NCI-H1417 (cell line): ENCODE measurements at places on chromosomes 12 and 14.

- no peak for DNase-seq
Measured at GRCh38 chr14:81176241-81176640, 44.5 kb downstream of the GTF2A1 start.

- no peak for DNase-seq
Measured at GRCh38 chr14:65906344-65906743, 493.8 kb downstream of the FUT8 start.

GRCh38 chr12:94322346-94322745, 137.3 kb downstream of the CEP83 start:
- DNase-seq = no peak

DNA sequence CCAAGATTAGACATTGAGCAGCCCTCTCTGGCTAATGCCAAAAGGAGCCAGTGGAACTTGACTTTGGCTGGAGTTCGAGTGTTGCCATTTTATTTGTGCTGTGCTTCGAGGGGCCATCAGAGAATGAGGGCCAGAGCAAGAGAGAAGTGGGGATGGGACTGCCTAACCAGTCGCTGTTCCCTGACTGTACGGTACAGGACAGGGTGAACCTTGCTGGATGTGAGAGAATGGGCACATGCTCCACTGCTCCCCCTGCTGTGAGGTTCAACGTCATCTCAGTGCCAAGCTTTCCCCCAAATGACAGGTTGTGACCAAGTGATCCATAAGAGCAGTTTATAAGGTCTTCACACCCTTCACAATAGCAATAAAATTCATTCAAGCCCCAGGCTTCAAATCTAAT, 55.1 kb upstream of the BCL11B start:
- no peak for DNase-seq

- DNase-seq = no peak
Measured at GRCh38 chr14:64732536-64733120, 28.4 kb downstream of the PLEKHG3 start.

DNA sequence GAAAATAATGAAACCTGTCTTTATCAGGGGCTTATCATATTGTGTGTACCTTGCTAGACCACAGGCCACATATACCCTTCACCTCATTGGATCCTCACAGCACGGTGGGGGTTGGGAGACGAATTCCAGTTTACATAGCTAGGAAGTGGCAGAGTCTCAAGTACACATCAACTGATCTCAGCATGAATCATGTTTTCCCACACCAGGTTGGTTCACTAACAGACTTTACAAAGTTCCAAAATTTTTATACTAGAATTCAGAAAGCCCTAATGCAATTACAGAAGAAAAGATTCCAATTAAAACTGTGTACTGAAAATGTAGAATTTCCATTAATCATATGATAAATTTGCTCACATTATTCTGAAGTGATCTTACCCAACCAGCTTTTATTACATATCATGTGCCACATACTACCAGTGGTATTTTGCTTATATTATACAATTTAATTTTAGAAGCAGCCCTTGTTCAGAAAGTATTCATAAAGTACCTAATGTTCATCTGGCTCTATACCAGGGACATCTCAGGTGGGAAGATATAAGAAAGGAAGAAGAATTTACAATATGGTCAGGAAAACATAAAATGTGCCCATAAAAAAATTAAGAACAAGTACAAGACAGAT, 196.2 kb downstream of the ITPR2 start:
- no peak for DNase-seq

DNA sequence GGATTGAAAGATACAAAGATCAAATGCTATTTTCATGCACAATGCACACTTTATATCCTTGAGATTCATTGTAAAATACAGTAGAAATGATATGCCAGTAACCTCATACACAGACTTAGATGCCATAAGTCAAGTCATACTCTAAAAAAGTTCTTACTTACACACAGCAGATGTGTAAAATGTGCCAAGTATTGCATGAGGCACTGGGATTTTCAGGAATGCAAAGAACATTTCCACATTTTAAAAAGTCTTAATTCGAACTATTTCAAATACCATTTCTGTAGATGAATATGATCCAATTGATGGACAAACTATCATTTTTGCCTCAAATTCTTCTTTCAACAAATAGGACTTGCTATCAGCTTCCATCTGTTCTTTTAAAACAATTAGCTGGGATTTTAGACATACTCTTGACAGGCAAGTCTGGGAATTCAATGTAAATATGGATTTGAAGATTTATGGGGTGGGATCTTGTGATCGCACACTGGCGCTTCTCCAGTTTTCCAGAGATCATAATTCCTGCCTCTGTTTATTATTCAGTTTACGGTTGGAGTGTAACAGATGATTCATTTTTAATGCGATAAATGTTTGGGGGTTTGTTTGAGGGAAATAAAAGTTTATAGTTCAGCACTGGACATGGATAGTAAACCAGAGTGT, 183.8 kb downstream of the PAX9 start:
- no peak for DNase-seq

DNA sequence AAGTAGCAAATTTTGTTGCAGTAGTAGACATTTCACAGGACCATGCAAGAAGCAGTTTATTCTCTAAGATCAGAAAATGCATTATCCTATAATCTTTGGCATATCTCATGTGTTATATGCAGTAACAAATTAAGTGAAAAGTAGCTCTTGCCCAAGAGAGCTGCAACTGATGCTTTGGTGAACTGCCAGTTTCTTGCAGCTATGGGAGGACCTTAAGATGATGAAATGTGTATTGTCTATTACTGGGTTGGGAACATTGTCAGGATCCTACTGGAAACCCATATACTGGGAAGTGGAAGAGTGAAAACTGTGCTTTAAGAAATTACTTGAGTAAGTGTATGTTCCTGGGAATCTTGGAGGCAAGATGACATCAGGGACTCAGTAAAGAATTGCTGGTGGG, 238.8 kb downstream of the DACT1 start:
- DNase-seq = no peak
